ENCODE measurements at places on chromosomes 1 and 21. TPM values are rescaled to one million over a fixed set of nuclear protein-coding genes. Genes with fewer than 3 reads are reported as not detected.

DNA sequence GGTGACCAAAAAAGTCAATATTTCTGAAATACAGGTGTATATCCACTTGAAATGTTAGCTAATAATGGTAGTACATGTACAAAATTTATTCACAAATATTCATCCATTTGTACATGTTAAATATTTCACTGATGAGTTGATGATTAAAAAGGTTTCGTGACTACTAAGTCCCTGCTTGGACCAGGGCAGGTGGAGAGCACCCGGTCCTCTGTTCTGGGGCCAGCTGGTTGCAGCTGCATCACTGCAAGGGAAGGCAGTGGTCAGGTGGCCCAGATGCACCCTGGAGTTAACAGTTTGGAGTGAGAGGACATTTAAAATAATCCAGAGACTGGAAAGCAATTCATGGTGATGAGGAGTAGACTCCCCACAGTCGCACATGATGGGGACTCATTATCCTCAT is 141.2 kb downstream of the ZBTB18 start:
- no peaks in the 10 kb centered on the region for H3K27me3 ChIP-seq
- no peak overlapping the region for H3K27ac ChIP-seq
- no peaks in the 10 kb centered on the region for H3K4me1 ChIP-seq
- no peak for DNase-seq
- H3K4me3 ChIP-seq: no peak overlapping the region

DNA sequence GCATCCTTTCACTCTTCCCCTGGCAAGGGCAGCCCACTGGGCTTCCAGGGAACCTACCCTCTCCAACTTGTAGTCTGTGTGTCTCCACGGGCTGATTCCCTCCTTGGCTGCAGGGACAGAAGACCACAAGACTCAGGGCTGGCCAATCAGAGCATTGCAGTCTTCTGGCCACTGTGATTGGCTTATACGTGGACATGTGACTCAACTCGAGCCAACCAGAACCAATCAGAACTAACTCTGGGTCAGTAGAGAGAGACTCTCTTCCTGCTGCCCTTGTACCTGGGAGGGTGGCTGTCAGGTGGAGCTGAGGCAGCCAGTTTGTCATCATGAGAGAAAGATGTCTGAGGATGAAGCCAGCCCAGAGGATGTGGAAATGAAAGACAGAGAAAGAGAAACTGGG is 64.0 kb downstream of the DHRS3 start:
- H3K4me1 ChIP-seq: peaks cover 9% of the 10 kb centered on the region
- no peaks in the 10 kb centered on the region for H3K36me3 ChIP-seq
- no peak overlapping the region for H3K4me3 ChIP-seq
- no peaks in the 10 kb centered on the region for H3K27me3 ChIP-seq

GRCh38 chr1:161139766-161140165 is 7.3 kb upstream of the DEDD start:
- no peaks in the 10 kb centered on the region for H3K36me3 ChIP-seq
- H3K27me3 ChIP-seq: no peaks in the 10 kb centered on the region
- peaks cover 1% of the 10 kb centered on the region for H3K4me1 ChIP-seq
- H3K4me3 ChIP-seq: no peak overlapping the region

DNA sequence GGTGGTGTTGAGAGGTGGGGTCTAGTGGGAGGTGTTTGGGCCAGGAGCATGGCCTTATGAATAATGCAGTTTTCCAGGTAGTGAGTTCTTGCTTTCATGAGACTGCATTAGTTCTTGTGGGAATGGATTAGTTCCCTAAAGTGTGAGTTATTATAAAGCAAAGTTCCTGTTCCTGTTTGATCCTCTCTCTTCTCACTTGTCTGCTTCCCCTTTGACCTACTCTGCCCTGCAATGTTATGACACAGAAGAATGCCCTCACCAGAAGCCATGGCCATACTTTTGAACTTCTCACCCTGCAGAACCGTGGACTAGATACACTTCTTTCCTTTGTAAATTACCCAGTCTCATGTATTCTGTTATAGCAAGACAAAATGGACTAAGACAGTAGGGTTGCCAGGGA is 53.6 kb downstream of the MAP3K7CL start:
- no peak overlapping the region for H3K4me3 ChIP-seq
- no peaks in the 10 kb centered on the region for H3K27me3 ChIP-seq
- no peak for DNase-seq

DNA sequence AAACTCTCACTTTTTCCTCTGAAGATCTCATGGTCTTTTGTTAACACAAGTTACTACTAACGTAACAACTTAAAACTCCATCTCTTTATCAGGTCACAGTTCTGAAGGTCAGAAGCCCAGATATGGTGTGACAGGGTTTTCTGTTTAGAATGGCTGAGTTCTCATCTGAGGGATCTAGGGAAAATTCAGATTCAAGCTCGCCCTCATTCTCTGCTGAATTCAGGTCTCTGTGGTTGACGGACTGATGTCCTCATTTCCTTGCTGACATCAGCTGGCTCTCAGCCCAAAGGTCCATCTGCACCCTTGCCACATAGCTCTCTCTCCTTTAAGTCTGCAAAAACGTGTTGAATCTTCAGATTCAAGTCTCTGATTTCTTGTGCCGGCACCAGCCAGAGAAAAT is 6.1 kb upstream of the NTPCR start:
- H3K36me3 ChIP-seq: no peaks in the 10 kb centered on the region
- no peaks in the 10 kb centered on the region for H3K27me3 ChIP-seq
- H3K27ac ChIP-seq: no peak overlapping the region
- H3K4me1 ChIP-seq: no peaks in the 10 kb centered on the region
- H3K4me3 ChIP-seq: no peak overlapping the region

GRCh38 chr1:228363686-228364067 is 43.0 kb downstream of the TRIM11 start:
- no peaks in the 10 kb centered on the region for H3K27me3 ChIP-seq
- peaks cover 18% of the 10 kb centered on the region for H3K4me1 ChIP-seq
- H3K4me3 ChIP-seq: no peak overlapping the region
- no peaks in the 10 kb centered on the region for H3K36me3 ChIP-seq
- no peak for DNase-seq

DNA sequence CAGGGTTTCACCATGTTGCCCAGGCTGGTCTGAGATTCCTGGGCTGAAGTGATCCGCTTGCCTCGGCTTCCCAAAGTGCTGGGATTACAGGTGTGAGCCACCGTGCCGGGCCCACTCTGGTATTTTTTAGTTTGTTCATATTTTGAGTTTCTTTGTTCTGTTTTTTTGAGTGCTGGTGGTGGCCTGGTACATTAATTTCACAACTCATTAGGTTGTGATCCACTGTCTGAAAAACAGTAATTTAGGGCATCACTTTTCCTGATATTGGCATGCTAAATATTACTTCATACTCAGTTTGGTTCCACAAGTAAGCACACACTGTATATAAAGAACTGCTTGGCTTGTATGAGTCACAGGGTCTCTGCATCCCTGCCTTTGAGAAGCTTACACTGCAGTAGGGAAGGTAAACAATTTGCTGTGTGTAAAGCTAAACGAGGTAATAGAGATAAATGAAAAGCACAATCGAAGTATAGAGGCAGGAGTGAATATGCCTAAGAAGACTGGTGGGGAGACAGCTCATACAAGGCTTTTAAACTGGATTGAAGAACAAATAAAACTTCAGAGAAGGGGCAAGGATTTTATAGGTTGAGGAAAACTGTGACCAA is 7.7 kb downstream of the SNX27 start:
- peak overlapping the region; percentile 68 for H3K27ac ChIP-seq
- H3K4me1 ChIP-seq: peaks cover 39% of the 10 kb centered on the region
- H3K27me3 ChIP-seq: no peaks in the 10 kb centered on the region
- H3K36me3 ChIP-seq: no peaks in the 10 kb centered on the region
- no peak for DNase-seq

- H3K4me3 ChIP-seq: no peak overlapping the region
- DNase-seq: no peak
- H3K36me3 ChIP-seq: no peaks in the 10 kb centered on the region
- H3K27ac ChIP-seq: no peak overlapping the region
- H3K27me3 ChIP-seq: no peaks in the 10 kb centered on the region
These were observed 27.5 kb upstream of the SOX13 start for GRCh38 chr1:204045430-204045829.

DNA sequence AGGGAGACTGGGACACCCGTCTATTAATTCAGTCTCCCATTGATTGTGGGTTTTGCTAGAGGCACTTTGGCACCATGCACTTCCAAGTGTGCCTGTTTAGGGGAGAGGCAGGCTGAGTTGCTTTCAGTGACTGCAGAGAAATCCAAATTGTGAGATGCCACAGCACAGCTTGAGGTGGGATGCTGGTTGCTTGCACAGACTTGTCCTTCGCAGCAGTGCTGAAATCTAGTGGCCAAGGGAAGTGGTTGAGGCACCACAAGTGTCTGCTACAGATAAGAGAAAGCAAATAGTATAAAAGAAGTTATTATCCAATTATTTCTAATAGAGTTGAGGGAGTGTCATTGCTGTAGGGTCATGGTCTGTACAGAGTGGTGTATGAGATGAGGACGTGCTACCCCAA is 40.0 kb upstream of the APP start:
- H3K27ac ChIP-seq: no peak overlapping the region
- no peaks in the 10 kb centered on the region for H3K4me1 ChIP-seq
- DNase-seq: no peak

DNA sequence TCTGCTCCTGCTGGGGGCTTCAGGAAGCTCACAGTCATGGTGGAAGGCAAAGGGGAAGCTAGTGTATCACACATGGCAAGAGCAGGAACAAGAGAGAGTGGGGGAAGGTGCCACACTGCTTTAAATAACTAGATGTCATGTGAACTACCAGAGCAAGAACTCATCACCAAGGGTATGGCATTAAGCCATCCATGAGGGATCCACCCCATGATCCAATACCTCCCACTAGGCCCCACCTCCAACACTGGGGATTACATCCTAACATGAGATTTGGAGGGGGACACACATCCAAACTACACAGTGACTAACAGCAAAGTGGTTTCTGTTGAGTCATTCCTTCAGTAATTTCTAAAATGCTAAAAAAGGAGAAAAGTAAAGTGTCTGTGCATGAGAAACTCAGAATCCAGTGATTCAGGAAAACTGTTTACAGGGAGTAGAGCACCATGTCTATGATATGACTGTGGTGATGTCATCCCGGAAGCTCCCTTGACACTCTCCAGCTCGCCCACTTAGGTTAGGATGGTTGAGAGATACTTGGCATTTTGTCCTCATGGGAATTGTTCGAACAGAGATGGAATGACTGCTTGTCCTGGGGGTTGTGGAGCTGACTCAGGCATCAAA is 50.3 kb downstream of the CHD1L start:
- H3K27ac ChIP-seq: no peak overlapping the region
- no peak overlapping the region for H3K4me3 ChIP-seq
- DNase-seq: no peak
- no peaks in the 10 kb centered on the region for H3K4me1 ChIP-seq
- H3K36me3 ChIP-seq: peaks cover 4% of the 10 kb centered on the region
- no peaks in the 10 kb centered on the region for H3K27me3 ChIP-seq

- peaks cover 7% of the 10 kb centered on the region for H3K36me3 ChIP-seq
- H3K4me1 ChIP-seq: peaks cover 54% of the 10 kb centered on the region
- no peaks in the 10 kb centered on the region for H3K27me3 ChIP-seq
- peak; percentile 89 for DNase-seq
These were observed 834 bp upstream of the ELF3 start for GRCh38 chr1:202009326-202010179.

GRCh38 chr21:17488620-17489019 is 24.2 kb upstream of the CXADR start:
- H3K36me3 ChIP-seq: no peaks in the 10 kb centered on the region
- no peaks in the 10 kb centered on the region for H3K27me3 ChIP-seq
- H3K27ac ChIP-seq: no peak overlapping the region
- DNase-seq: no peak
- H3K4me3 ChIP-seq: no peak overlapping the region

- H3K4me3 ChIP-seq: no peak overlapping the region
- H3K36me3 ChIP-seq: peaks cover 20% of the 10 kb centered on the region
- H3K27ac ChIP-seq: peak overlapping the region; percentile 76
- no peaks in the 10 kb centered on the region for H3K27me3 ChIP-seq
- no peak for DNase-seq
These were observed 117.1 kb upstream of the IFFO2 start for GRCh38 chr1:19073311-19074186.

DNA sequence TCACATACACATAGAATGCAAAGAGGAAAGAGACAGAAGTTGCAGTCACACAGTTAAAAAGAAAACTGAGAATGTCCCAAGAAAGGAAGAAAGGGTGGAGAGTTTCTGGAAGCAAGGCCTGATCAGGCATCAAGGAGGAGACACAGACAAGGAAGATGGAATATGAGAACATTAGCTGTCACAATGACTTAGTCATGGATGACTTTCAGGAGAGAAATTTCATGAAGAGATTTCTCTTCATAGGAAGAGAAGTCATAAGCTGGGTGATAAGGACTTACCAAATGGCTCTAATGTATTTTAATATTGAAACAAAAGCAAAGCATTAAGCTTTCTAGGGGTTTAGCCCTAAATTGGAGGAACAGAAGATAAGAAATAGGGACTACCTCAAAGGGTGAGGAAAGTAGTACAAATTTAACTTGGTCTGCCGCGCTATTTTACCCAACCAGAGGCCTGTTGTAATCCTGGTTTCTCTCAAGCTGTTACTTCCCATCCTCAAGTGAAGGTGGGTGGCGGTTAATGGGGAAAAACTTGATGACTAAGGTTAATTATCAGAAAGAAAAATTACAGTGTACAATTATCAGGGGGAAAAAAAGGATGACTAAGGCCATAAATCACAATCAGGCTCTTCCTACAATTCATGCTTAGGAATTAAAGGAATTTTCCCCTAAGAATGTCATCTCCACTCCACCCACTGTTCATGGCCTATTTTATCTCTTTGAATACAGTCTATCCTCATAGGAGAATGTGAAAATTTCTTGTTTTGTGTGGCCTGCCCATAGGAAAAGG is 93.9 kb upstream of the ADGRL2 start:
- no peak for DNase-seq
- no peak overlapping the region for H3K4me3 ChIP-seq
- H3K27ac ChIP-seq: no peak overlapping the region

DNA sequence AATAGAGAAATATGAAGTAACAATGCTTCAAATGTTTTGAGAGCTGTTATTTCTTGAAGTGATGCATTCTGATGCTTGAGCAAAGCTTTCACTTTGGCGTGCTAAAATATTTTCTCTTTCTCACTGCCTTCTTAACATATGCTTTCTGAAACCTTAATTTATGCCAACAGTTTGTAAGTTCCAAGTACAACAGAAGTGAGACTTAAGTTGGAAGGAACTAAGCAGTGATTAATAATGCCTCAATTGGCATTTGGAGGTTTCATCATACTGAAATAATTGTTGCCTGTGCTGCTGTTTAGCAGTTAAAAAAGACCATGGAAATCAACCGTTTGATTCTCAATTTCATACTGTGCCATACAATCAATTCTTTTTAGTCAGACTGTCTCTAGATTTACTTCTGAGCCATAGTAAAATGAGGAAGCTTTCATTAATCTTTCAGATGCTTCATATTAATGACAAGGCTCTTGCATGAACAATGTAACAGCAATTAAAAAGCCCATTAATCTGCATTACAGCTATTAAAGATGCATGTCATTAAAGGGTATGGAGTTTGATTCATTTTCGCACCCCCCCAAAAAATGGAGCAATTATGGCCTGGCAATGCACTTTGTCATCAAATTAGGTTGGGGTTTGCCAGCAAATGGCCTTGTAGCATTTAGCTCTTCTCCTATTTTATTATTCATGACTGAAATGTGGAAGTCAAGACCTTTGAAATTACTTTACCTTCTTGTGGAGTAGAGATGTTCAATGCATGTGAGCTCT is 375.3 kb downstream of the USH2A start:
- H3K36me3 ChIP-seq: no peaks in the 10 kb centered on the region
- DNase-seq: no peak
- no peaks in the 10 kb centered on the region for H3K4me1 ChIP-seq
- no peaks in the 10 kb centered on the region for H3K27me3 ChIP-seq
- no peak overlapping the region for H3K27ac ChIP-seq

Gene DCDC2B
- not detected for total RNA-seq

Gene SPATA21
- total RNA-seq: not detected

Gene FCRLB
- not detected for total RNA-seq

Gene SH3BGRL3
- 43.1 TPM for total RNA-seq

Gene NOS1AP
- 4.0 TPM for total RNA-seq

Gene PLA2G2F
- total RNA-seq: not detected

Gene EFNA4
- total RNA-seq: 5.6 TPM

Gene EPRS1
- total RNA-seq: 33.0 TPM

Gene HTR6
- total RNA-seq: not detected

Gene TNFAIP8L2
- total RNA-seq: 1.6 TPM
